ENCODE measurements at places on chromosomes 16 and 17.

DNA sequence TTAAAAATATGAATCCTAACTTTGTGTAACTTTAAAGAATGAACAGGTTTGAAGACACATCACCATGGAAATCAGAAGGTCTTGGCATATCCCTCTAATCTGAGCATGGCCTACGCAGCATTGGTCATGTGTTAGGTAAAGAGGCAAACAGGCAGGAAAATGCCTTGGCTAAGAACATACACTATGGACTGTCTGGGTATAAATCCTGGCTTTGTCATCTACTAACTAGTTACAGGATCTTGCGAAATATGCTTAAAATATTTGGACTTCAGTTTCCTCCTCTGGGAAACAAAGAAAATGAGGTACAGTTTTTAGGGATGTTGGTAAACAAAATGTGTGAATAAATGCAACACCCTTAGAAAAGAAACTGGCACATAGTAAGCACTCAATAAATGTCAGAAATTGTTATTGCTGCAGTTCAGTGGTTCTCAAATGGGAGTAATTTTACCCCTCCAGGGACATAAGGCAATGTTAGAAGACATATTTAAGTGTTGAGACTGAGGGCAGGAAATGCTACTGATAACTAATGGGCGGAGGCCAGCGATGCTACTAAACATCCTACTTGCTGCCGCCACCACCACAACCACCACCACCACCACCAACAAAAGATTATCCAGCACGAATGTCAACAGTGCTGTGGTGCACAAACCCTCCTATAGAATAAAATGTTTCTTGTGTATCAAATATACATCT is 770.8 kb upstream of the SOX9 start:
- no peak for DNase-seq

- DNase-seq, result no peak
Observed at GRCh38 chr17:43917348-43918025, 10.2 kb upstream of the MPP2 start.

DNA sequence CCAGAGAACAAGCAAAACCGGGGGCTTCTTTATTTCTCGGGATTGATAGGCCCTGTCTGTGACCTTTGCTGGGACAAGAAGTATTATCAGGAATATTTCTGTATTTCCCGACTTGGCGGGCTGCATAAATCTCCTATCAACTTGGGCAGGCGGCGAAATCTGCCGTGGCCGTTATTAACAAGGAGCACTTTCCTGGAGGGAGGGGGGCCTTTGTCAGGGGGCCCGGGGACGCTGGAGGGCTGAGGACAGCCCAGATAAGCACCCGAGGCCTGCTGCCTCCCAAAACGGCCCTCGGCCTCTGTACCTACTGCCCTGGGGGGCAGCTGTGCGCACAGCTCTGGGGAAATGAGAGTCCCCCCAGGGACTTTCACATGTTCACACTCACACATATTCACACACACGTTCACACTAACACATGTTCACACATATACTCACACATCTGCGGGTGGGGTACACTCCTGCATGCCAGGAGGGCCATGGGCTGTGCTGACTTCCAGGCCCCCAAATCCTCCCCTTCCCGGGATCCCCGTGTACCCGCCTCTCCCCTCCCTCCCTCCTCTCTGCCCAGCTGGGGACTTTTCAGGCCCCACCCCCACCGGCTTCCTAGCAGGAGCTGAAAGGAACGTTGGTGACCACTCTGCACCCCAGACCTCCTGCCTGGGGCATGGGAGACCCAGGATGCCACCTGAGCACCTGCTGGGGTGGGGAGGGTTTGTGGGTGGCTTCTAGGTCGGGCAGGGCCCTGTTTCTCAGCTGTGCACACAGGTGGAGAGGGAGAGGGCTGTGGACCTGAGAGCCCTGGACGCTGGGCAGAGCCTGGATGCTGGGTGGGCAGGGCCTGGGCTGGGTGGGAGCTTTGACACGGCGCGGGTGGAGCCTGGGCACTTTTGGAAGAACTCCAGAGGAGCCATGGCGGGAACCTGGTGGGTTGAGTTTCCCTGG is 24.3 kb upstream of the GSE1 start:
- DNase-seq, result no peak

- peak; percentile 20 for DNase-seq
Observed at GRCh38 chr16:52068447-52069074, 478.4 kb downstream of the TOX3 start.

DNA sequence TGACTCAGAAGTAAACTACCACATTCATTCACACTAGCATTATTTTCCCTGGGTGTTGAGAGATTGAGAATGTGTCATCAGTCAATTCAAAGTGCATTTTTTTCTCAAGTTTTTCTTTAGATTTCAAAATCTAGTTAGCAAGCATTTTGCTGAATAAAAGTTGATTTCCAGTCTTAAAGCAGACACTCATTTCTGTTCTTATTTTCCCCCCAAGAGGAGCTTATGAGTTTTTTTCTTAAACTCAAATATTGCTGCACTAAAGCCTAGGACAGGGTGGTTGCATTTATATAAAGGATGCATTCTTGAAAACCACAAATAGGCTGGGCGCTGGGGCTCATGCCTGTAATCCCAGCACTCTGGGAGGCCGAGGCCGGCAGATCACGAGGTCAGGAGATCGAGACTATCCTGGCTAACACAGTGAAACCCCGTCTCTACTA is 15.3 kb downstream of the CDH3 start:
- no peak for DNase-seq

- DNase-seq, result no peak
Observed at GRCh38 chr17:20028443-20028842, 19.3 kb downstream of the SPECC1 start.

GRCh38 chr17:15442311-15443180 is 24.9 kb downstream of the CDRT4 start:
- no peak for DNase-seq

DNA sequence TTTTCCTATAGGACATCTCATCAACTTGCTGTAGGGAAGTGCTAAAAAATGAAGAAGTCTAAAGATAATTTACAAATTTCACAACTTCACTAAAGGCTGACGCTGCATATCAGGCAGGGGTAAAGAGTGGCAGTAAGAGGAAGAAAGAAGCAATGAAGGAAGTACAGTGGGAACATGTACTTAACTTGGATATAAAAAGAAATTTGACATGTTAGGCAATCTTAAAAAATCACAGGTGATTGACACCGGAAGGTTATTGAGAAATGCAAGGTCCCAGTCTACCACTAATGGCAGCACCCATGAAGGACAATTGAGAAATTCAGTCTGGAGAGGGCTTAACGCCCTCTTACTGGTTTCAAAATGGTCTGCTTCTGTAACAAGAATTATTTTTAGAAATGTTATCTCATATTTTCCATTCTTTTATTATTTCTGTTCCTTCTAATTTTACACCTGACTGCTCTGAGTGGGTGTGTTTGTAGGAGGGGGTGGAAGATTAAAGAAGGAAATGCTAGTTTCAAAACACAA is 358.1 kb downstream of the KCNJ2 start:
- no peak for DNase-seq

DNA sequence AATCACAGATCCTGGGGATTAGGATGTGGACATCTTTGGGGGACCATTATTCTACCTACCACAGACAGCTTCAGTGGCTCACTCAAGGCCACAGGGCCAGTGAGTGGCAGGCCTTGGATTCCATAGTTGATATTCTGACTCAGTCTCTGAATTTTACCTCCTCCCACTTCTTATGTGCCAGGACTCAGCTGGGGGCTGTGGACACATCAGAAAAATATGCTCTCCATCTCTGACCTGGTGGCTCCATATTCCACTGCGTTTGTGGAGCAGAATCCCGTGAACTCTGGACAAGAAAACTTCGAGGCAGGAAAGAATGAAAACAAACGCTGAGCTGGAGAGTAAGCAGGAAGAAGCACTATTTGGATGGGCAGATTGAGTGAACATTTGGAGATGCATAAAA is 301.8 kb upstream of the MAF start:
- DNase-seq, result no peak

Data from renal cortex interstitium (tissue), 15 donors.